Activated CD4-positive, alpha-beta memory T cell treated with anti-CD3 and anti-CD28 coated beads for 36 hours (primary cell): ENCODE measurements at places on chromosomes 4 and X. TPM values are rescaled to one million over a fixed set of nuclear protein-coding genes. Genes with fewer than 3 reads are reported as not detected.

The CT45A1 gene
- total RNA-seq, result not detected

The COL4A6 gene
- total RNA-seq, result not detected

DNA sequence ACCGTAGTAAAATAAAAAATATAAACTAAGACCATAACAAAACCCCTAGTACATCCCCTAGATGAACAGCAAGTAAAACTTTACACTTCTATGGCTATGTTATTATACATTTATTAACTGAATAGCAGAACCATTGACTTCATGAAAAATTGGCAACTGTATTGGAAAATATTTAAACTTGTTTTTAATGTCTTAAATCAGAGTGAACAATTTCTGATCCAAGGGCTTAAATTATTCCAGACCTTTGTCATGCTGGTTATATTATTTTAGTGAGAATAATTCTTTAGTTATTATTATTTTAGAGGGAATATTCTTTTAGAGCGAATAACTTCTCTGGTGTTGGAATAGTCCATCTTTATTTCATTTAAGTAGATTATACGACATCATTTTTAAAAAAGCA is 265.0 kb downstream of the ANK2 start:
- H3K4me3 ChIP-seq, result no peak overlapping the region
- H3K27me3 ChIP-seq, result peaks cover 2% of the 10 kb centered on the region
- no peaks in the 10 kb centered on the region for H3K36me3 ChIP-seq

DNA sequence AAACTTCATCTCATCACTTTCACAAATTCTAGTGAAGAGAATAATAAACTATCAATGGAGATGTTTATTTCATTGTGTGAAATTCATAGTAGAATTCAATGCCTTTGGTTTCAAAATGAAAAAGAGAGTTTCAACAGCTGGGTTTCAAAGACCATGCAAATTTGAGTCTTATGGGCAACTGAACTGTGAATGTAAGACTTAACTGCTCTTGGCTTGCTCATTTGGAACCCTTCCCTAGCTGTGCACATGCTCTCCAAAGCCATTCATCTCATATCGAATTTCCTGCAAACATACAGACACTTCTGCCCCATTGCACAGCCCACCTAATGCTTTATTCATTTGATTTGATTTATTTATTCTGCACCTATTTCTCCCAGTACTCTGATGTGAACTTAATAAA is 154.5 kb downstream of the GRXCR1 start:
- no peak for DNase-seq
- no peak overlapping the region for H3K27ac ChIP-seq
- no peaks in the 10 kb centered on the region for H3K4me1 ChIP-seq
- no peaks in the 10 kb centered on the region for H3K36me3 ChIP-seq
- no peaks in the 10 kb centered on the region for H3K27me3 ChIP-seq

- H3K36me3 ChIP-seq, result no peaks in the 10 kb centered on the region
- H3K27ac ChIP-seq, result no peak overlapping the region
- H3K4me1 ChIP-seq, result no peaks in the 10 kb centered on the region
- no peaks in the 10 kb centered on the region for H3K27me3 ChIP-seq
- no peak overlapping the region for H3K4me3 ChIP-seq
- no peak for DNase-seq
Observed at GRCh38 chr4:181443021-181443420, 800.2 kb upstream of the TENM3 start.

- no peaks in the 10 kb centered on the region for H3K36me3 ChIP-seq
- no peaks in the 10 kb centered on the region for H3K27me3 ChIP-seq
- H3K4me3 ChIP-seq, result no peak overlapping the region
- no peak overlapping the region for H3K27ac ChIP-seq
- no peak for DNase-seq
Observed at GRCh38 chr4:185838104-185838452, 26.1 kb upstream of the SORBS2 start.

GRCh38 chr4:8191136-8191747 is 7.8 kb upstream of the SH3TC1 start:
- no peak for DNase-seq
- H3K4me3 ChIP-seq, result no peak overlapping the region
- no peak overlapping the region for H3K27ac ChIP-seq
- no peaks in the 10 kb centered on the region for H3K4me1 ChIP-seq
- H3K27me3 ChIP-seq, result no peaks in the 10 kb centered on the region

DNA sequence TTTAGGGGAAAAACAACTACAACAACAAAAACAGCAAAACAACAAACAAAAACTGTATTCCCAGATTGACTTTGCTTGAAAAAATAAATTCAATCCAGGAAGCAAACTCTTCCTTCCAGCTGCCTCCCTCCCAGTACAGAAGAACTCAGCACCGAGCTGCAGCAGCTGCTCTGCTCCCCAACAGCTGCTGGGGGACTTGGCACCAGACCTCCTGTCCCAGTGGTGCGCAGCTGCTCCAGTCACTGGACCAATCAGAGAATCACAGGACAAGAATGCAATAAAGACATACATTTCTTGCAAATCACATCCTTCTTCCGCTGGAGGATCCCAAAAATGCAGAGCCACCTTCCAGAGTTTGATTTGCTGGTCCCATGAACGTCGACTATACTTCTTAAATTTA is 11.8 kb upstream of the FAM53A start:
- no peak overlapping the region for H3K4me3 ChIP-seq
- no peak for DNase-seq
- H3K27ac ChIP-seq, result no peak overlapping the region
- peaks cover 49% of the 10 kb centered on the region for H3K36me3 ChIP-seq
- peaks cover 7% of the 10 kb centered on the region for H3K4me1 ChIP-seq
- H3K27me3 ChIP-seq, result no peaks in the 10 kb centered on the region

- no peak overlapping the region for H3K4me3 ChIP-seq
- no peak for DNase-seq
- H3K27me3 ChIP-seq, result no peaks in the 10 kb centered on the region
- H3K36me3 ChIP-seq, result peaks cover 42% of the 10 kb centered on the region
- H3K27ac ChIP-seq, result peak overlapping the region; percentile 51
Observed at GRCh38 chr4:764405-765169, 59.0 kb downstream of the PCGF3 start.

- H3K4me3 ChIP-seq, result no peak overlapping the region
- DNase-seq, result peak; percentile 29
- H3K27ac ChIP-seq, result no peak overlapping the region
- H3K27me3 ChIP-seq, result peaks cover 4% of the 10 kb centered on the region
- H3K4me1 ChIP-seq, result no peaks in the 10 kb centered on the region
Observed at GRCh38 chr4:158535130-158535614, 13.5 kb downstream of the RXFP1 start.
